Astrocyte of the hippocampus (primary cell): ENCODE measurements at places on chromosomes 2 and 18.

DNA sequence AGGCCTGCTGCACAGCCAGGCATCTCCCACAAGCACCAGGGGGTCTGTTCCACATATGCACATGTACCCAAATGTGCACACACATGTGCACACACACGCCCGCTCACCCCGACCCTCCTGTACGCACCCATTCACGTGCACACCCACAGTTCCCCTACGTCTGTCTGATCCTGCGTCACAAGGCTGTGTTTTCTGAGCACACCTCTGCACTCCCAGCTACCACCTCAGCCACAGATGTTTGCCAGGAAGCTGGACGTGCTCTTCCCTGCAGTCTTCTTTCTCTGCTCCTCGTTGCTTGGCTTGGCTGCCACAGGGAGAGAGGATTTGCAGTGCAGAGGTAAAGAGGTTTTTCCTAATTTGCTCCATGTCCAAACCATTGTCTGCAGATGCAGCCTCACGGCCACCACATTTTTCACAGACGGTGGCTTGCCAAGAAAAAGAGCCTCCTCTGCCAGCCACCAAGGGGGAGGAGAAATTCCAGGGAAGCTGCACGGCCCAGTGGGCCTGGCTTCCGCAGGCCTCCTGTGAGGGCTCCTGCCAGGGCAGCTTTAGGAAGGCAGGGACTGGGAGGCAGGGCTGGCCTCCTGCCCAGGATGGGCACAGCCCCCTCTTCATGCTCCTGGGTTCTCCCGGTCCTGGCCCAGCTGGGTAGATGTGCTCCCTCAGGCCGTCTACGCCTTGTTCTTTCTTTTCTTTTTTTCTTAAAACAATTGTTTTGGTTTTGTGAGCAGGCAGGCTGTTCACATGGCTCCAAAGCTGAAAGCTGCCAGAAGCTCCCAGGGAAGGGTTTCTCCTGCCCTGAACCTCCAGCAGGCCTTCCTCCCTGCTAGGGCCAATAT lies 29.3 kb upstream of the HS6ST1 start:
- DNase-seq, result peak; percentile 94

GRCh38 chr2:224572338-224572737 lies 12.8 kb downstream of the CUL3 start:
- no peak for DNase-seq

DNA sequence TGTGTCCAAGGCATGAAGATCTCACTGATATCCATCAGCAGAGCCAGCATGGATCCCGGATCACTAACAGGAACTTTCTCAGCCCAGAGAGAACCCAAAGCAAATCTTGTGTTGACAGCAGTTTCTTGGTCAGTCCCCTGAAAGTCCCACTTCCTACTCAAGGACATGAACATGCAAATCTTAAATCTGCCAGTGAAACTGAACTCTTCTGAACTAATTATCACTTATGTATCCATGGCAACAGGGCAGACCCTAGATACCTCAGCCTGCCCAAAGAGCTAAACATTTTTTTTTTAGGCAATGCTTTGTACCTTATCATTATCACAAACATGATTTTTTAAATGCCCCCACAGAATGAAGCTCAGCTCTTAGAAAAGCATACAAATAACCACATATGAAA lies 127.8 kb upstream of the DDX18 start:
- no peak for DNase-seq

DNA sequence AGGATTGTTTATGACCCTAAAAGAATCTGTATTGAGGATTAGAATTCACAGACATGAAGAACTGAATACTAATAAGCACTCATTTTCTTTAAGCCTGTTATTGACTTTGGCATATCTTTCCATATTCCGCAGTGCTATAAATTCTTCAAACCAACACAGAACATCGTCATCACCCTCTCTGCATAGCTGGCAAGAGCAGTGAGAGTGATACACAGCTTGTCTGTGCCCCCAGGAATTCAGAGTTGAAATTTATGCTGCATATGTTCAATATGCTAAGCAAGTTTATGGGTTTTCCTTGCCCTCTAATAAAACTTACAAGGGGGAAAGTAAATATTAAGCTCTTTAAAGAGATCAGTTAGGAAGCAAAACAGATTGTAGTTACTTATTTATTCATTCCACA lies 32.7 kb downstream of the CTLA4 start:
- DNase-seq, result peak; percentile 50

DNA sequence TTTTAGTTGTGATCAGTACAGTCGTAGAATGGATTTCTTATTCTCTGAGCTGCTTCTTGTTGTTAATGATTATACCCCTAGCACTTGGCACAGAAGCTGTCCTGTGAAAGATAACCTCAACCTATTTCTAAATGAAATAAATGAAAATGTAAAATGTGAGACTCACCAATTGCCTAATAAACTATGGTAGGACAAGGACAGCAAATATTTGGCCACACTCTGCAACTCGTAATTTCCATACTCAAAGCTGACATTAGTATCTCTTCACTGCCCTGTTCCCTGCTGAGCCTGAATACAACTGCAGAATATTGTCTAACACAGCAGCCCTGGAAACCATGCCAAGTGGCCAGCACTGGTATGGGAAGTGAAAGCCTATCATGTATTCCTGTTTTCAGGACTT lies 34.5 kb downstream of the TMEM182 start:
- DNase-seq, result peak; percentile 10

GRCh38 chr2:200664770-200665494 lies 79.1 kb downstream of the AOX1 start:
- DNase-seq, result no peak

GRCh38 chr2:225670111-225670974 lies 270.8 kb downstream of the NYAP2 start:
- DNase-seq, result peak; percentile 68

DNA sequence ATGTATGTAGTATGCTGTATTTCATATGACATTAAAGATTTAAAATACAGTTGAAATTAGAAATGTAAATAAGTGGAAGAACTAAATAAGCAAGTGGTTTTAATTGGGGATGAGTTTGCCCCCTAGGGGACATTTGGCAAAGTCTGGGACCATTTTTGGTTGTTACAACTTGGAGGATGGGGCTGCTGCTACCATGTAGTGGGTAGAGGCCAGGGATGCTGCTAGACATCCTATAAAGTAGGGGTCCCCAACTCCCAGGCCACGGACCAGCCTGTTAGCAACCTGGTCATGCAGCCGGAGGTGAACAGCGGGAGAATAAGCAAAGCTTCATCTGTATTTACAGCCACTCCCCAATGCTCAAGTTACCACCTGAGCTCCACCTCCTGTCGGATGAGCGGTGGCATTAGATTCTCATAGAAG lies 27.9 kb upstream of the ASNSD1 start:
- no peak for DNase-seq

- DNase-seq, result no peak
Observed at GRCh38 chr2:168054657-168055056, 192.7 kb downstream of the STK39 start.

GRCh38 chr2:63484901-63485300 lies 103.4 kb downstream of the WDPCP start:
- DNase-seq, result peak; percentile 1

GRCh38 chr2:99079226-99079625 lies 62.3 kb upstream of the C2orf15 start:
- DNase-seq, result peak; percentile 8

DNA sequence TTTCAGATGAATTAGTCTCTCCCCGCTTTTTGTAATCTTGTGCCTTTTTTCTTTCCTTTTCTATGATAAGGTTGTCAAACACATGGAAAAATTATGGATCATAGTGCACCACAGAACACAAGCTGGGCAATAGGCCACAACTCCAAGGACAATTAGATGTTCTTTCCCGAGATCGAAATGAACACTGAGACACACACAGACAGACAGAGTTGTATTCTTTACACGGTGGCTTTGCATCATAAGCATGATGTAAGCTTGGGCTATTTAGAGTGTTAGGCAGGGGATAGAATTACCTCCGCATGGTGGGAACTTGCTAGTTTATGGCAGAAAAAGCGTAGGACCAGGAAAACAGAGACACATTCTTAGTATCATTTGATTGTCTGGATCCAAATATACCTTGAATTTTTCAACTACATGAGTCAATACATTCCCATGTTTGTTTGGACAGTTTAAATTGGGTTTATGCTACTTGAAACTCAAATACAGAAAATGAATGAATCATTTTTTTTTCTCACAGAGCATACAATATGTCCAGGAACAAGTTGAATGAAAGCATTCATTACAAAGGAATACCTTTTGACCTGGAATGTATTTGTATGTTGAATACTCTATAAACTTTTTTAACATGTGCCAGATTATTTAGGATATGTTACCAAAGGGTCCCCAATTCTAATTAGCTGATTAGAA lies 1611.5 kb upstream of the TMEFF2 start:
- DNase-seq, result peak; percentile 15

GRCh38 chr2:2848621-2849333 lies 517.7 kb upstream of the MYT1L start:
- DNase-seq, result no peak

DNA sequence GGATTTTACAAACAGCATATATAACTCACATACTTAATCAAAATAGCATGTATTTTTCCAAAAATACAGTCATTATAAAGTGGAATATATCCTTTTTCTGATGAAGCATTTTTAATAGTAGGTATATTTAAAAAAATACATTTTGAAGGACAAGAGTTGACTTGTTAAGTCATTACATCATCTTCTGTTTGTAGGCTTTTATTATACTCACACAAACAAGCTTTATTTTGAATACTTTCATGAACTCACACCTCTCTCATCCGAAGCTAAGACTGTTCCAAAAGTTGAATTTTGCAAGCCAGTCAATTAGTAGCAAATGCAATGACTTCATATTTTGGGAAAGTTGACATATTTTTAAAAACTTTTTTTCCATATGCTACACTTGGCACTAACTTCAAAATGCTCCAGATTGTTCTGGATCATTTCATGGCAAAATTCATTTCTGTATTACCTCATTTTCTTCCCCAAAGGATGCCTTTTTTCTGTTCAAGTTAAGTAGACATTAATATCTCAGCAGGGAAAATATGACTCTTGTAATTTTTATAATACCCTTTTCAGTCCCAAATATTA lies 68.5 kb upstream of the WDR75 start:
- no peak for DNase-seq

- no peak for DNase-seq
Observed at GRCh38 chr2:116585669-116586327, 1228.7 kb upstream of the DDX18 start.

DNA sequence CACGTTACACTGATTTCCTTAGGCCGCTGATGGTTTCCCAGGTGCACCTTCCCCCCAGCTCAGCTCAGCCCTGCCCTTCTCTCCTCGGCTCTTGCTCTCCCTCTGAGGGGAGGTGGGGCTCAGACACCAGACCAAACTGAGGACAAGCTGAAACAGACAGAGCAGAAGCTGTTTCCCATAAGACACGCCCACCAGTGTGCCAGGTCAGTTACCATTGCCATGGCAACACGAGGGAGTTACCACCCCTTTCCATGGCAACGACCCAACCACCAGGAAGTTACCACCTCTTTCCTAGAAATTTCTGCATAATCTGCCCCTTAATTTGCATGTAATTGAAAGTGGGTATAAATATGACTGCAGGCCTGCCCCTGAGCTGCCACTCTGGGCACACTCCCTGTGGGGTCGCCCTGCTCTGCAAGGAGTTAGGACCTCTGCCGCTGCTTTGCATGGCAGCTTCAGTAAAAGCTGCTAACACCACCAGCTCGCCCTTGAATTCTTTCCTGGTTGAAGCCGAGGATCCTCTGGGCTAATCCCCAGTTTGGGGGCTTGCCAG lies 120.9 kb upstream of the SMIM21 start:
- peak; percentile 42 for DNase-seq

- DNase-seq, result peak; percentile 51
Observed at GRCh38 chr2:238290091-238290509, 1.7 kb upstream of the PER2 start.

GRCh38 chr2:117774716-117775115 lies 39.8 kb upstream of the DDX18 start:
- no peak for DNase-seq

DNA sequence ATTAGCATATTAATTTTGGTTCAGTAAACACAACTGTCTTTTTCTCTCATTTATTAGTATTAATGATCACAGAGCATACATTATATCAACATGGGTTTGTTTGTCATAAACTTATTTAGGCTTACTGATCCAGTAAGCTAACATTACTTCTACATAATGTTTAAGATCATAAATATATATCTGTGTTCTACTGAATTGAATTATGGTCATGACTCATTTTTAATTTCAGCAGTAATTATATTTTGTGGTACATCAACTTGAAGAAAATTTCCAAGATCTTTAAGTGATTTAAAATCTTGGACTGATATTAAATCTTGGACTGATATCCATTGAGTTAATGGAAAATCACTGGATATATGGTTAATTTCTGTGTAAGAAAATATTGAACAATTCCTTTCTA lies 111.7 kb downstream of the CALCRL start:
- no peak for DNase-seq

DNA sequence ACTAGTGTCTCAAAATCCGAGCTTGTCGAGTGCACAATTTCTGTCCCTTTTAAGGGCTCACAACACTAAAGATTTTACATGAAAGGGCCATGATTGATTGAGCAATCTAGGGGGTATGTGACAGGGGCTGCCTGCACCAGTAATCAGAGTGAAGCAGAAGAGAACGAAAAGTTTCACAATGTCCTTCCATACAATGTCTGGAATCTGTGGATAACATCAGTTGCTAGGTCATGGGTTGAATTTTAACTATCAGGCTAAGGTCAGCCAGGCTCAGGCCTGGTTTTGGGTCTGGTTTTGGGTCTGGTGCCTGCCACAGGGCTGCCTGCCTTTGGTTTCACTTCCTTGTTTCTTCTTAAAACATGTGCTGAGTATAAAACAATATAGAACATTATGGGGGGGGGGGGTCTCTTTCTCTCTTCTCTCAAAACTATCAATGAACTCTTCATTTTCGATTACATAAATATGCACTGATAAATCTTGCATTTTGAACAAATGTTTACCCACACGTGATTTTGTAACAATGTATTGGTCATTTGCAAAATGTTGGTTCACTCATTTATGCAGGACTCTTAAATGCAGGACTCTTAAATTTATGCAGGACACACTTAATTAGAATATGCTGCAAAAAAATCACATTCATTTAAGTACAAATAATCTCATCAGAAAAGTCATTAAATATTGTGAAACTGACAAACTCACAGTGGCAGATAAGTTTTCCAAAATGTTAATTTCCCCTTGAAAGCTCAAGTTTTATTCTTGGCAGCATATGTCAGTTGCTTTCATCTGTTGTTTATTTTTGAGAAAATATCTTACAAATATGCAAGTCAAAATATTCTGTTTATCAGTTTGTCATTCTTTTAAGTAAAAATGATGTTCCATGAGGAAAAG lies 290.5 kb upstream of the KYNU start:
- no peak for DNase-seq

- DNase-seq, result no peak
Observed at GRCh38 chr18:8828798-8829197, 123.4 kb downstream of the MTCL1 start.
